ENCODE measurements at places on chromosomes 1 and 21.

DNA sequence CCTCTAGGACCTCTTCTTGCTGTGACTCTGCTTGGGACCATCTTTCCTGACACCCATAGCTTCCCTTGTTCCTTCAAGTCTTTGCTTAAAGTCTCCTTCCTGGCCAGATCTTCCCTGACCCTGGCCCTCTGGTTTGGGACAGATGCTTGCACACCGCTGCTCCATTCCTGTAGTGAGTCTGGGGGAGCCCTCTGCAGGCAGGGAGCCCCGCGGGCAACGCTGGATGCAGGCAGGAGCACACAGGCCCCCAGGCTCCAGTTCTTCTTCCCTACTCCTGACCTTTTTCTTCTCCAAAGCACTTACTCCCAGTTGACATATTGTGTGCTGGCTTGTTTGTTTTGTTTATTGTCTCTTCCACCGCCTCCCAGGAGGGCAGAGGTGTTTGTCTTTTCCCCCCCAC is 413.4 kb downstream of the CAMTA1 start:
- no peak for DNase-seq

GRCh38 chr1:210905944-210906453 is 227.9 kb downstream of the KCNH1 start:
- no peak for DNase-seq

DNA sequence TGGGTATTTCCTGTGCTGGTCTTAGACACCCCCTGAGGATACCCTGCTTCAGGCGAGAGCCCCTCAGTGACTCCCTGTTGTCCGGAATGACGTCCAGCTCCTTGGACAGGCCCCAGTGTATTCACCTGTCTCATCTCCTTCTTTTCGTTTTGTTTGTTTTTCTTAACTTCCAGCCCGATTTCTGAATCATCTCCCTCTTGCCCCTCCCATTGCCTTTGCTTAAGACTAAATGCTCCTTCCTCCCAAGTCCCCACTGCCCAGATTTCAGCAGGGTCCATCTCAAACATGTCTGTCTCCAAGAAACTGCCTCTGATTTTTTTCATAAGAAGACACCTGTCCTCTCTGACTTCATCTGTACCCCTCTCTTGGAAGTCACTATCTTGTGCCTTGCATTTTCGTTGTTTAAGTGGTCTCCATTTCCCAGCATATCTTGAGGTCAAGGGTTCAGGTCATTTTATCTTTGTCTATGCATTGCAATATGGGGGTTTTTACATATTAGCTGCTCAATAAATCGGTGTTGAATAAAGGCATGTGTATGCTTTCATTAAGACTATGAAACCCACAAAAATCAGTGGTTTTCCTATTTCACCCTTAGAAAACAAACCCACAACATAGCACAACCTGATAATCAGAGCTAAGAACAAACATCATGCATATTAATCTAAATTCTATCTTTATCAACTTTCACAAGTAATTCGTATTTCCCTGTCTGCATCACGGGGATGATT is 58.4 kb upstream of the LGALS8 start:
- DNase-seq, result no peak

DNA sequence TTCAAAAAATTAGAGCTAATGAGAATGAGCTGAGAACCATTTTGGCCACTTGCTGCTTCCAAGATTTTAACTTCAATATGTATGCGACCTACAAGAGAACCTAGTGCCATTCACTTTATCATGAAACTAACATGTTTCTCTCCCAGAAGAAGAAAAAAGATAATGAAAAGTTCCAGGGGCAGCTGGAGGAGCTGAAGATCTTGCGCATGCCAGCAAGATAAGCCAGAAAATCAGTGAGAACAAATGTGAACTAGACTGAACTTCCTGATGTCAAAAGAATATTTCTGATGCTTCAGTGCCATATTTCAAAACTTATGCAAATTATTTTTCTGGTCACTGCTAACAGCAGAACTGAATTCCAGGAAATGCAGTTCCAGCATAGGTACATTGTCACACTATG is 1265.1 kb downstream of the BRINP3 start:
- DNase-seq, result no peak

DNA sequence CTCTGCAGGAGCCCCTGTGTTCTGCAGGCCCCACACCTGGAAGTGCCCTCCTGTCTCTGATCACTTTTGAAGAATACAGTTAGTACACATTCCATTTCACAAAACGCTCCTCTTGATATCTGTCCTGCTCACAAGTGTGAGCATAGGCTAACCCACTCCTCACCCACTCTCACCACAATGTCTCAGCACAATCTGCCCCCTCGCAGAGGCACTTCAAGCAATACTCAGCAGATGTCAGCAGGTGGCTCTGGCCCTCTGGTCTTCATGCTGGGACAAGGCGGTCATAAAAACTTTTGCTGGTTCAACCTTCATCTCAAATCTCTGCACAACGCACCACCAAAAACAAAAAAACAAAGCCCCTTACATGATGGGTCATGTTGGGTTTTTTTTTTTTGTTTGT is 671.2 kb downstream of the MATN1 start:
- no peak for DNase-seq

DNA sequence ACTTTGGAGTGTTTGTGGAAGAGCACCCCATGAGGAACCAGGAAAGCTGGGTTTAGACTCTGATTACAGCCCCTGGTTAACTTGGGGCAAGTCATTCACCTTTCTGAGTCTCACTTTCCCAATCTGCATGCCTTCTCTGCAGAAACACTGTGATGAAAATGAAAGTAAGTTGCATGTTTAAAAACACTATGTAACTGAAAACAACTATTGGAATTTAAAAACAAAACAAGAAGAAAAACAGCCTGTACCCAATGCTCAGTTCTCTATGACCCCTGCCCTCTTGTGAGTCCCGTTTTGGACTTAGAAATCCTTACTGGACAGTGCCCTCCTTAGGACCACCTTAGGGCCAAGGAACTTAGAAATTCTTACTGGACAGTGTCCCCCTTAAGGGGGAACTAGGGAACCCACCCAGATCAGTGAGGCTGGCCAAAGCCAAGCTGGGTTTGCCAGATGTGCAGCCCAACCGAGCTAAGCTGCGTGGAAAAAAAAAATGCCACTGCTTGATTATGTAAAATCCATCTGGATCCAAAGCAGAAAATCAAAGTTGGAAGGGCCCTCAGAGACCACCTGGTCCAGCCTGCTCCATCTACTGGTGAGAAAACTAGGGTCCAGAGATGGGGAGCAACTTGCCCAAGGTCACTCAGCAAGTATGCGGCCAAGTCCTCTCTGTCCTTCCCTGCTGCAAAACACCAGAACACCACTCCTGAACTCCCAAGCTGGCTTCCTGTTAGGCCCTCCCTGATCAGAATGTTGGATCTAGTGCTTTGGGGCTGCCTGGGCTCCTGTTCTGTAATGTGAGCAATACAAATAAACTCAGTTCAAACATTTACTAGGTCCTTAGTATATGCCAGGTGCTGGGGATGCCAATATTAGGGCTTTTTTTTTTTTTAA is 77.7 kb downstream of the MRPL37 start:
- no peak for DNase-seq

GRCh38 chr1:70008660-70009059 is 196.7 kb downstream of the LRRC40 start:
- DNase-seq, result no peak

DNA sequence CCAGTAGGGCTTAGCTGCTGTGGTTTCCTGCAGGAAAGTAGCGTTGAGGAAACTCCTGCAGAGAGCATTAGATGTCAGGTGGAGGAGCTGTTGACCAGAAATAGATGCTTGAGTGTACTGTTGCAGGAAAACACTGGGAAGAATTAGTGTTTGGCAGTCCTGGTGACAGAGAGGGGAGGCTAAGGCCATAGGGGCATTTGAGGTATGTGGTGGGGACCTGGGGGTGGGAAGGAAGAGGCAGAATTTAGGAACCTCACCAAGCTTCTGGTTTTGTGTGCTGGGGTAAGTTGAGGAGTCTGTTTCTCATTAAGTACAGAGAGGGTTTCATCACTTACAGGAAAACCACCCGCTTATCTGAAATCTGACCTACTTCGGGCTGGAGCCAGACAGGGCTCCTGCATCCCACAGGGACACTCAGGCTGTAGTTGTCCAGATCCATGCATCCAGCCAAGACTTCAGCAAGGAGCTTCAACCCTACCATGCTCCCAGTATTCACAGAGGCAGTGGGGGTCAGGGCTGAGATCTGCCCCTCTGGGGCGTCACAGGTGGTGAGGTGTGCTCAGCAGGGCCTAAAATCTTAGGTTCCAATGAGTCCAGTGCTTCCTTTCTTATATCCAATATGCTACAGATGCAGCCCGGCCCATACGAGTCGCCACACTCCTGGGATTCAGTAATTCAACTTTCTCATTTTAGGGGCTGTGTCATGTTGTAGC is 15.1 kb downstream of the SH2D2A start:
- no peak for DNase-seq

GRCh38 chr1:30641572-30642353 is 81.6 kb downstream of the MATN1 start:
- peak; percentile 69 for DNase-seq

DNA sequence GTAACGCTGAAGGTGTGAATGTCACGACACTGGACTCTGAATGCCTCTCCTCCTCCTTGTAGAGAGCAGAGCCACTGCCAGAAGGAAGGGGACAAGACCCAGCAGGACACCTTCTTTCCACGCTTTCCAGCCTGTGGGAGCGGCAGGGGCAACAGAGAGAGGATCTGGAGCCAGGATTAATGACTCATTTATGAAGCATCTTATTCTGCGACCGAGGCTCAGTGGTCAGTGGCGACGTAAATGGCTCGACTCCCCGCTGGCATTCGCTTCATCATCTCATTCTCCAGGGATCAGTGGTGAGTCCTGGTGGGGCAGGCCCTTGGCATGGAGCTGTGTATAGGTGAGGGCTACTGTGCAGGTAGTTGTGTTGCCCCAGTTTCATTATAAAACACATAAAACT is 4.6 kb downstream of the SLC37A1 start:
- no peak for DNase-seq

DNA sequence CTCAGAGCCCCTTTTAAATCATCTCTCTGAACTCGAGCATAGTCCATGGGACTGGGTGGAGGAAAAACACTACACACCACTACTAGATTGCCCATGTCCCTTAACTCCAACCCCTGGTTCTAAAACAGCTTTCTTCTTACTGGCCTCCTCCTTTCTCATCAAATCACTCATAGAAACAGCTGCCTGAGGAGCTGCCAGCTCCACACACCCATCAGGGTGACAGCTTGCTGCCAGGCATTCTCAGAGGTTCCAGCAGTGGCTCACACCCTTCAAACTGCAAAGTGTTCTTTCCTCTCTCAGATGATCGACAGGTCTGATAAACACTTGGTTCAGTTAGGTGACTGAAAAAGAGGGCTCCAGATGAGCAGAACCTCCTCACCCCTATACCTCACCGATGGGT is 543.0 kb upstream of the PLXNA2 start:
- DNase-seq, result no peak

DNA sequence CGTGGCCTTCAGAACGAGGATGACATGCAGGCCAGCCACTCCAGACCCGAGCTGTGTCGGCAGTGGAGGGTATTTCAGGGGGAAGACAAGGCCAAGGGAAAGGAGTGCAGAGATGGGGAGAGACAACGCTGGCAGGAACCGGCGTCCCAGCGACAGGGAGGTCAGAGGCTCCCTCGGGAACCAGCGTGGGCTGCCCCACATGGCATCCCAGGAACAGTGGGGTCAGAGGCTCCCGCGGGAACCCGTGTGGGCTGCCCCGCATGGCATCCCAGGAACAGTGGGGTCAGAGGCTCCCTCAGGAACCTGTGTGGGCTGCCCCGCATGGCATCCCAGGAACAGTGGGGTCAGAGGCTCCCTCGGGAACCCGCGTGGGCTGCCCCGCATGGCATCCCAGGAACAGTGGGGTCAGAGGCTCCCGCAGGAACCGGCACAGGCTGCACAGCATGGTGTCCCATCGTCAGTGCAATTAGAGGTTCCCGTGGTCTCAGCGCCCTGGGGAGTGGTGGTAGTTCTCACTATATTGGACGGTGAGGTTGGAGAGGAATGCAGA is 43.0 kb downstream of the SLC19A1 start:
- DNase-seq, result peak; percentile 74

DNA sequence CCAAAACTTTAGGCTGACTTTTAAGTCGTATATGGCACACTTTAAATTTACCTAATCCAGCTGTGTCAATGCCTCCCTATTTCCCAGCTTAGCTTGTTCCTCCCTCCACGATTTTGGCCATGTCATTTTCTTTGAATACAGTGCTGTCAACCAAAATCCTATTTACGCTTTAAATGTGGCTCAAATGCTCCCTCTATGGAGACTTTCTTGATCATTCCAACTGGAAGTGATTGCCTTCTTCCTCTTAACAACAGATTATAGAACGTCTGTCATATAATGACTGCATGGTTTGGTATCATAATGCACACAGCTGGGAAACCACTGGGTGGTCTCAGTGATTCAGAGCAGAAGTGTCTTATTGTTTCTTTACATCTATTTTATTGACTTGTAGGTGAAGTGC is 18.9 kb upstream of the BATF3 start:
- DNase-seq, result no peak

DNA sequence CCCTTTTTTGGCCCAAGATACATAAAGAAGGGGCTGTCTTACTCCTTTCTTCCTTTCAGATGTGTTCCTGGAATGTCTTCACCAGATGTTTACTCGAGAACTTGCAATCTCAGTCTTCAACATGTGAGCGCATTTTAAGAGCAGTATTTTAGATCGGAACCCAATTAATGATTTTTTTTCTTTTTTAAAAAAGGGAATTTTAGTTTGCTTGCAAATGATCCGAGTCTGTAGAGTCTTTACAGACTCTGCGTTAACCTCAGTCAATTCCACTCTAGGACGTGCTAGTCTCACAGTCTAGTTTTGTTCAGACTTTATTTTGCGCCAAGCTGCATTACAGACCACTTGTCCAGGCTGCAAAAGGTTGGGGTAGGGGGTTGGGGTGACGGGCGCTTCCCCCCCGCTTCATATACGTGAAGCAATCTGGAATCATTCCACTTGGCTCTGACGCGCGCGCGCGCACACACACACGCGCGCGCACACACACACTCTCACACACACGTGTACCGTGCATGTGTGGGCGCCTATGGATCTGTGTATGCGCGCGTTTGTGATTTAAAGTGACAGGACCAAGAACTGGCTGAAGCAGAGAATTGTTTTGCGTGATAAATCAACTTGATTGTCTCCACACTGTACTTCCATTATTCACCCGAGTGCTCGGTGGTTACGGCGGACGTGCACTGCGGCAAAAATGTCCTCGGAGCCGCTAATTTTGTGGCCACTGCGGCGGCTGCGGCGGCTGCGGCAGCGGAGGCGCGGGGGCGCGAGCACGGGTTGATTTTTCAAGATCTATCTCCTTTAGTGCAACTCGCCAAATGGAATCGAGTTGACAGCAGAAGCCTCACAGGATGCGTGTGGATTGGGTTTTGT is 25.6 kb upstream of the NFIA start:
- no peak for DNase-seq

DNA sequence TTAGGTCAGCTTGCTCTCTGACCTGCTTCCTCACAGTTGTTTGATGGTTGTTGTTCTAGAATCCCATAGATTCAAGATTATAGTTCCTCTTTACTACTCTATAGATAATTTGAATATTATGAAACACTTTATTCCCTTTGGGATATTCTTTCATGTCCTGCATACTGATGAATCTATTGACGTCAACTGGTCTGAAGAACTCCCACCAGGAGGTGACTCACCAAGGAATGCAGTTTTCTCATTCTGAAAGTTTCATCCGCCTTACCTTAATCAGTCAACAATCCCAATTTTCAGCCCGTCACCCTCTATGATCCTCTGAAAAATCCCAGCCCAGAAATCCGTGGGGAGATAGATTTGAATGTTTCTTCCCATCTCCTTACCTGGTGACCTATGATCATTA is 834.1 kb upstream of the PRMT6 start:
- DNase-seq, result no peak

Data from chondrocyte (in vitro differentiated cells).